CD4-positive, alpha-beta T cell treated with Interleukin-17A for 1 hour (primary cell): ENCODE measurements at places on chromosomes 7 and 10.
A peak's percentile ranks its signal among the peaks of the same experiment; 100 is the strongest.

- DNase-seq: peak; percentile 33
These were observed 16.9 kb downstream of the PCGF6 start for GRCh38 chr10:103333934-103334520.

GRCh38 chr7:80210400-80210799, 75.8 kb downstream of the GNAI1 start:
- no peak for DNase-seq

DNA sequence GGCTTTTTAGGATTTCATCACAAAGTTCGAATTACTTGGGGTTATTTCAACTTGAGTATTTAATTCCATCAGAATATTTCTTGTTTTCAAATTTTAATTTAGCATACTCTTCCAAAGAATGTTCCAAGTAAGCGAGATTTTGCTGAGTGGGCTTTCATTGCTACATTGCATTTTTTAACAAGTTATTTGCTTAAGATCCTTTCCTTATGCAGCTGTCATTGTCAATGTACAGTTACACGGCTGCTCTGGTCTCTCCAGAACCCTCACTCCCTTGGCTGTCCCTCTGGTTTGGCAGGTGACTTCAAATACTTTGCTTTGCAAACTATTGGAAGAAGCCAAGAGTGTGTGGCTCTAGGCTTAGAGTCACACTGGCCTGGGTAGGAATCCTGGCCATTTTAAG, 80.0 kb downstream of the CFAP58 start:
- no peak for DNase-seq

GRCh38 chr7:19105546-19105945, 11.9 kb downstream of the TWIST1 start:
- no peak for DNase-seq

DNA sequence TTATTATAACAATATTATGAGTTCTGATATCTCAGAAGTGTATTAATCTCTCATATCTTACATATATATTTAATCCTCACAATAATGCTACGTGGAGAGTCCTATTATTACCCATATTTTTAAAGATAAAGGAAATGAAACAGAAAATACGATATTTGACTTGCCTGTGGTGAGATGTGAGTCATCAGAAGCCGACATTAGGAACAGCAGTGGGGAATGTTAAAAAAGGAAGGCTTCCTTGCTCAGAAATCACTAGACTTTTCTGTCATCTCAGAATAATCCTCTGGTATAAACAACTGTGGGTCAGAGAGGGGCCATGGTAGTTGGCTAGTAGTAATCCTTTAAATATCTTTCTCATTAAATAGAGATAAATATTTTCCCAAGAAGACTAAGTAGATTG, 402.3 kb upstream of the PCDH15 start:
- DNase-seq: no peak

- no peak for DNase-seq
These were observed 250.3 kb downstream of the GPR37 start for GRCh38 chr7:124515106-124515830.

GRCh38 chr7:85030893-85031292, 156.0 kb downstream of the SEMA3D start:
- no peak for DNase-seq

- no peak for DNase-seq
These were observed 39.7 kb downstream of the AGAP3 start for GRCh38 chr7:151125846-151126481.

GRCh38 chr10:67784474-67784873, 53.5 kb downstream of the DNAJC12 start:
- DNase-seq: no peak

DNA sequence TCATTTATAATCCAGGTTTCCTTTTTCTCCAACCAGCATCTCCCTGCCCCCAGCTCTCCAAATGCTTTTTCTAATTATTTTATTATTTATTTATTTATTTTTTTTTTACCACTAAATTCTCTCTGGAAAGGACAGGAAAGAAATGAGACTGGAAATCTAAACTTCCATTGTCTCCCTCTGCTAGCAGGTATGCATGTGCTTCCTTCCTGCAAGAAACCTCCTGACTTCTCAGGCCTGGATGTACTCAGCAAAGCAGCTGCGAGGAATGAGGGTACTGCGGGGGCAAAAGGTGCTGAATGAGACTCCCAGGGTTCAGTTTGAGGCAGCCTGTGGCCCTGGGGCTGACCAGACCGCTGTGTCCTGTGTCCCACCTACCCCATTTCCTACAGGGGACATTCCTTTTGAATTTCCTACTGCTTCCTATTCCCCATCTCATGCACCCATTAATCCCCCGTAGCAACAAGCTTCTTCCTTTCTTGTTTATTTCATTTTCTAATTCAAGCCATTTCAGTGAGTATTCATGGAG, 324.6 kb upstream of the IGFBP3 start:
- DNase-seq: no peak

GRCh38 chr10:117640406-117640805, 97.9 kb downstream of the EMX2 start:
- DNase-seq: no peak

GRCh38 chr7:40437498-40437897, 302.7 kb downstream of the SUGCT start:
- no peak for DNase-seq

DNA sequence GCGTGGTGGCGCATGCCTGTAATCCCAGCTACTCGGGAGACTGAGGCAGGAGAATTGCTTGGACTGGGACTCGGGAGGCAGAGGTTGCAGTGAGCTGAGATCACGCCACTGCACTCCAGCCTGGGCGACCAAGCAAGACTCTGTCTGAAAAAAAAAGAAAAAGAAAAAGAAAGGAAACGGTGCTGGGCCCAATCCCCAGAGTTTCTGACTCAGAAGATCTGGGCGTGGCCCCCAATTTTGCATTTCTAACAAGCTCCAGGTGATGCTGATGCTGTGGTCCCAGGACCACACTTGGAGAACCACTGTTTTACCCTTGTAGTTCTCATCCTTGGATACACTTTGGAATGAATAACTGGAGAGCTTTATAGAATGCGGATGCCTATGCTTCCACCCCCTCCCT, 79.0 kb downstream of the C10orf105 start:
- DNase-seq: no peak

DNA sequence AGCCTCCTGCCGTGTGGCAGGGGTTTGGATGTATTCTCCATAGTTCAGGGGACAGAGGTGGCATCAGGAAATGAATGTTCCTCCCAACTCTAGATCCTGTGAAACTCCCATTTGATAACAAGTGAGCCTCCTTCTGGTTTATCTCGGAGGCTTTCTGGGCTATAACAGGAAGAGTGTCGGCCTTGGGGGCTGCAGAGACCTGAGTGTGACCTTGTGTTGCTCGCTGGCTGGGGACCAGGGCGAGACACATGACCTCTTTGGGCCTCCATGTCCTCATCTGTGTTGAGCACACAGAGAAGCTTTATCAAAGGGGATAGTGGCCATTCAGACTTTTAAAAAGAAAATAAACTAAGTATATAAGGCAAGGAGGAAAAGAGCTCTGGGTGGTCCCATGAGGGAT, 78.0 kb upstream of the SMNDC1 start:
- no peak for DNase-seq

DNA sequence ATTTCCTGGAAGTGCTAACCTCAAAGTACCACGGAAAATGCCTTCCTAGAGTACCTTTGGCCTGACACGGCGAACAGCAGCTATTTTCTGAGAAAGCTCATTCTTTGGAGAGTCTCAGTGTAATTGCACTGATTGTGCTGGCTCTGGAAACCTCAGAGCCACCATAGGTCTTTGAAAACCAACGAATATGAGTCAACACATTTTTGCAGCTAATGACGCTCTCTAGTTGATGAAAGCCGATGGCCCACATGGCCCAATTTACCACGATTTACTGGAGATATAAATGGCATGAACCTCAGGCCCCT, 187.1 kb downstream of the ADARB2 start:
- DNase-seq: no peak

DNA sequence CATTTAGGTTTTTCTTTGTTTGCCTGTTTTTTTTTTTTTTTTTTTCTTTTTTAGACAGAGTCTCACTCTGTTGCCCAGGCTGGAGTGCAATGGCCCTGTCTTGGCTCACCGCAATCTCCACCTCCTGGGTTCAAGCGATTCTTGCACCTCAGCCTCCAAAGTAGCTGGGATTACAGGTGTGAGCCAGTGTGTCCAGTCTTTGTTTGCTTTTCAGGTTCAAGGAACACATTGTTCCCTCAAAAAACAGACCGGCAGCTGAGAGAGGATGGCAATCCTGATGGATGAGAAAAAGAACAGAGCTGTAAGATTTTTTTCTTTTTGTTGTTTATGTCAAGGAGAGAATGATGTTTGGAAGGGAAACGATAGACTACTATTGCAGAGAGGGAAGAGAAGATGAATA, 23.3 kb upstream of the RHOBTB1 start:
- no peak for DNase-seq

GRCh38 chr10:593901-594457, 95.5 kb downstream of the DIP2C start:
- no peak for DNase-seq
